SW480 (cell line): ENCODE measurements at places on chromosomes 4 and X.

DNA sequence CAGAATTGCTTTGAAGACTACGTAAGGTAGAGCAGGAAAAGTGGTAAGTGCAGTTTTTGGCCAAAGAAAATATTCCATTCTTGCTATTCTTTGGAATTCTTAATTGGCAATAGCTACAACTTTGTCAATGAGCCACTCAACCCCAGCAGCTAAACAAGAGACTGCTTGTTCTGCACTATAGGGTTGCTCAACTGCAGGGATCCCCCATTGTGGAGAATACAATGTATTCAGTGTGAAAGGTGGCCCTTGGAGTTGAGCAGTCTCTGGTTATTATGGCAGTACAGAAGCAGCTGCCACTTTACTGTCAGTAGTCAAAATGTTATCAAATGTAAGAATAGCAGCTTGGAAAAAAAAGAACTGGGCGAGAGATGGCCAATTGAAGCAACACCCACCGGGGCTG, 808.7 kb downstream of the CENPC start:
- DNase-seq, result no peak

GRCh38 chrX:24480400-24480865, 15.3 kb downstream of the PDK3 start:
- DNase-seq, result no peak

- no peak for DNase-seq
These were observed 58.5 kb upstream of the LGI2 start for GRCh38 chr4:25089051-25089763.

- no peak for DNase-seq
These were observed 148.6 kb downstream of the SOWAHB start for GRCh38 chr4:76749355-76749754.

- no peak for DNase-seq
These were observed 562.7 kb downstream of the TRIML1 start for GRCh38 chr4:188701952-188702351.

DNA sequence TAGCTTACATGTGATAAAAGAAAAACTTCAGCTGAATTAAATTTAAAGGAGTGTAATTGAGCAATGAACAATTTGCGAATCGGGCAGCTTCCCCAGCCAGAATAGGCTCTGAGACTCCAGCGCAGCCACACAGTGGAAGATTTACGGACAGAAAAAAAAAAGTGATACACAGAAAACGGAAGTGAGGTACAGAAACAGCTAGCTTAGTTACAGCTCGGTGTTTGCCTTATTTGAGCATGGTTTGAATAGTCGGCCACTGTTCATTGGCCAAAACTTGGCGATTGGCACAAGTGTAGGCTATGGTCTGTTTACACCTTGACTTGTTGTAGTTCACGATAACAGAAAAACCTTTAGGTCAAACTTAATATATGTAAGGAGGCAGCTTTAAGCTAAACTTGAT, 16.7 kb upstream of the SUPT20HL1 start:
- no peak for DNase-seq

GRCh38 chr4:181645489-181645888, 597.7 kb upstream of the TENM3 start:
- no peak for DNase-seq

GRCh38 chr4:113885291-113885690, 94.2 kb downstream of the ARSJ start:
- no peak for DNase-seq

GRCh38 chr4:107069049-107069448, 32.9 kb upstream of the DKK2 start:
- no peak for DNase-seq

GRCh38 chr4:5527211-5527610, 181.1 kb downstream of the EVC2 start:
- DNase-seq, result no peak

DNA sequence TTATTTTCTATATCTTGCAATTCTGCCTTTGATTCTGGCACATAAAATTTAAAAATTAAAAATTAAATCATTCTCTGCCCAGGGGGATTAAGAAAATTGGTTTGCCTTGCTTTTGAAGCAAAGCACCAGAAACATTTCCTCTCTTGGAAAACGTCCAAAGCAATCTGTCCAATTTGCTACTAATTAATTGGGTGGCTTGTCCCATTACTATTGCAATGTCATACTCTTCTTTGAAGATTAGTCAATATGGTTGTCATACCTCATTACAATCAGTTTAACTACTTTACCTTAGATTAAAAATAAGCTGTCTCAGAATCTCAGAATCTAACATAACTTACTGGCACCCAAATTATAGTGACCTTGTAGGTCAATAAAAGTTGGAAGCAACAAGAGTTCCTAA, 208.8 kb downstream of the TMA16 start:
- DNase-seq, result no peak

DNA sequence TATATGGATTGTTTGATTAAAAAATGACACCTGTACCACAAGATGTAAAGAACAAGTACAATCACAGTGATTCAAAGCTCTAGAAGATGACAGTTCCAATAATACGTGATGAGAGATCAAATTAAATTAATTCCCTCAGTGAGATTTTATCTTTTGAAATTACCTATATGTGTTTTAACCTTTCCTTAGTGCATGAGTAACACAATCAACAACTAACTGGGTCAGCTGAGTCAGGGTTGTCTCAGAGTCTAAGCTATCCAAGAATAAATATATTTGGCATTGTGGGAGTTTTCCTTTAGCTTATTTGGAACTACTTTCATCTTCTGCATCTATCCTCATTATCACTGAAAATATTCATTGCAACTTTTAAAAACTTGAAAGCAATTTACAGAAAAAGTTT, 162.8 kb downstream of the WDFY3 start:
- DNase-seq, result no peak

DNA sequence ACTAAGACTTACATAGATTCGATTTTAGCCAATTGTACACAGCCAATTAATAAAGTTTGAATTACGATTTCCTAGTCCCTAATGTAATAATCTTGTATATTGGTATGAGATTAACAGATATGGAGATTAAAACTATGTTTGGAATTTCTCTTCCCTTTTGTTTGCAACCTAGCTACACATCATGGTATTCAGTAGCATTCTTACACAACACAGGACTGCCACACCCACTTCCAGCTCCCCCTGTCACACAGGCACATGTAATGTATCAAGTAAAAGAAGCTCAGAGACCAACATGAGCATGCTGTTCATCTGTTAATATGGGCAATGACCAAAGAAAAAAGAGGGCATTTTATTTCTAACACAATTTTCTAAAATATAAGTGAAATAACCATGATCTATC, 12.8 kb downstream of the SLC6A14 start:
- no peak for DNase-seq

GRCh38 chrX:2188330-2188792, 312.4 kb downstream of the DHRSX start:
- peak; percentile 54 for DNase-seq

DNA sequence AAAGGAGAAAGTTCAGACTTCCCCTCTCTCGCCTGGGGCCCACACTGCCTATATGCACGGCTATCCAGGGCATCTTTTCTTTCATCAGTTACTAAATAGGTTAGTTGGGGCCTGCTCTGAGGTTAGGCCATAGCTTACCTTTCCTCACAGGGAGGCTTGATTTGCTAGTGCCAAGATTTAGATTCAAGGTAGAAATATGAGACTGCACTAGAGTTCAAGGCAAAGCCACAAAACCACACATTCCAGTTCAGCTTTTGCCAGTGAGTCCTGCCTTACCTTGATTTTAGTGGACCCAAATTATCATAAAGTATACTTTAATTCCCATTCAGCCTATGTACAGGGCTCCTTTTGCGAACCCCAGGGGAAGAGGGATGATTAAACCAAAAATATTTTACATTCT, 762.8 kb downstream of the PDHA2 start:
- DNase-seq, result peak; percentile 0

GRCh38 chr4:104616401-104616820, 121.7 kb upstream of the CXXC4 start:
- no peak for DNase-seq

DNA sequence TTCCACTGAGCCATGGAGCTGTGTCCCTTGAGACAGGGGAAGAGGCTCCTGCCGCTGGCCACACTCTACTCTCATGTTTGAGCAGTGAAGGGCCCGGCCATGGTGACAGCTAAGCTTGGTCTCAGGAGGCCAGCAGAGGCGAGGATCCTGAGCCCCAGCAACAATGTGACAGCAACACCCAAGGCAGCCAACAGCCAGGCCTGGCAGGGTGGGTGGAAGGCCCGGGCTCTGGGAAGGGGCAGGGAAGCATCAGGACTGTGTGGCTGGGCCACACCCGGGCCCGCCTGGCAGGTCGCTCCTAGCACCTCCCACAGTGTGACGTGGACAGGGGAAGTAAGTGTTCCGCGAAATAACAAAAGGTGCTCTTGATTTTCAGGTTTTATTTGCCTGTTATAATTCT, 24.8 kb downstream of the L1CAM start:
- no peak for DNase-seq

DNA sequence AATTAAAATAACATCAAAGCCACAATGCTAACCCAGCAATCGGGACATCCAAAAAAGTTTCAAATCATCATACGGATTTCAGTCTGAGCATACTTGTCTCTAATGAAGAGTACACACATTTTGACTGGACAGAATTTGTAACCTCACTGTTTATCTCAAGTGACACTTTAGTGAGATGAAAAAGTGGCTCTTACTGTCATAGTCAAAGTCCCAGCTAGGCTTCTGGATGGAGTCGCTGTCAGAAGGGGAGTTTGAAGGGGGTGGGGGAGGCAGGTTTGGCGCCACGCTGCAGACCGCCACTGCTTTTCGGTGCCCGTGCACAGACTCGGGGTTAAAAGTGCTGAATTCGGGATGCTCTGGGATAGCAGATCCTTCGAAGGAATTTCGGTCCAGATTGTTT, 41.0 kb upstream of the MTNR1A start:
- DNase-seq, result no peak

GRCh38 chr4:137367620-137368019, 164.7 kb downstream of the PCDH18 start:
- DNase-seq, result no peak
